CD4-positive, alpha-beta T cell treated with Interferon alpha-2 for 1 hour (primary cell): ENCODE measurements at places on chromosomes 2 and 18.
A peak's percentile ranks its signal among the peaks of the same experiment; 100 is the strongest.

GRCh38 chr2:222756951-222757650, 85.6 kb downstream of the MOGAT1 start:
- no peak for DNase-seq

- no peak for DNase-seq
Measured at GRCh38 chr18:41881285-41881684, 73.7 kb upstream of the PIK3C3 start.

DNA sequence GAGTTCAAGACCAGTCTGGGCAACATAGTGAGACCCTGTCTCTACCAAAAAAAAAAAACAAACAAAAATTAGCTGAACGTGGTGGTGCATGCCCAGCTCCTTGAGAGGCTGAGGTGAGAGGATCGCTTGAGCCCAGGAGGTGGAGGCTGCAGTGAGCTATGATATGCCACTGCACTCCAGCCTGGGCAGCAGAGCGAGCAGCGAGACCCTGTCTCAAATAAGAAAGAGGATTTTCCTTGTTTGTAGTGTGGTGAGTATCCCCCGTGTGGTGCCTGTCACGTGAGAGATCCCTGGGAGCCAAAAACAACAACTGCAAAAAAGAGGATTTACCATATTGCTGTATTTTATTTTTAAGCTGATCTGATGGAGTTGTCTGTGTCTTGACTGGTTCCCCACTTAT, 9.2 kb downstream of the EML4 start:
- no peak for DNase-seq

DNA sequence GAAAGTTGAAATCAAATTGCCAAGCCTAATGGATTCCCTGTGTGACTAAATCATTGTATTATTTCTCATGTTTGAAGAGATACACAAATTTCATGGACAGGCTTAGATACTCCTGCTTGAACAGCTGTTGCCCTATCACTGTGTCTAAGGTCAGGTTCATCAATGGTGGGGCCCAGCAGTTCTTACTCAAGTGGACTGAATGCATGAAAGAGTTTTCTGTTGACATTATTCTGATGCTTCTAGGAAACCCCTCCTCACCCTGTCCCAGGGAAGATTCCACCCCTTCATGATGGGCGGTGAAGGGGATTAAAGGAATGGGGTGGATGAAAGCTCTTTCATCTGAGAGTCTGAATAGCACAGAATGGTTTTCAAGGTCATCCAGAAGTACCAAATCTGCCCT, 148.8 kb downstream of the INO80D start:
- no peak for DNase-seq

- DNase-seq, result peak; percentile 45
Measured at GRCh38 chr2:42047488-42048298, at the start of gene PKDCC. Gene PKDCC, plus strand, starts transcription at chr2:42048021. Its CDS starts 179 bp downstream, at chr2:42048200.

- DNase-seq, result no peak
Measured at GRCh38 chr2:175879679-175880078, 122.4 kb downstream of the LNPK start.

DNA sequence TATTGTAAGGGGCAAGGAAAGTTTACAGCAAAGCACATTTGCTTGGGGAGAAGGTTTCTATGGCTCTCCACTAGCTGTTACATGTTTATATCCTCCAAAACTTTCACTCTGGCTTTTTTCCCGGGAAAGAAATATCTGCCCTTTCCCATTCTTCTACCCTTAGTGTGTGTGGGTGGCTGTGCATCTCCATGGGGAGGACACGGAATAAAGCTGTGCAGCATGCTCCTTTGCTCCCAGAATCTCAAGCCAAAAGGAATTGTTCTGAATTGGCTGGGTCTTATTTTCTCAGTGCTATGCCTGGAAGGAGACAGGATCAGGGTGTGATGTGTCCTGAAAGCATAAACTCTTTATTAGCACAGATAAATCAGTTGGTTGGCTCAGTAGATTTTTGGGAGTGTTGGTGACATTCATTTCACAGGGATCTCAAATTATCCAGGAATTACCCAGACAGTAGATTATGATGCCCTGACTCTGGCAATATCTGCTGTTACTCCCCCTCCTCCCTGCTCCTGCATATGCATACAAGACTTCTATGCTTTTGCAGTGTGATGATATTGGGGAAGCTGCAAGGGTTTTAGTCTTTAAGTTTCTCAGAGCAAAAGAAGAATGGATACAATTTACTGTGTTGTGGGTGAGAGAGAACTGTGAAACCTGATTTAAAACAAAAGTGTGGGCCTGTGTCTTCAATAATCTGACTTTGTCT, 63.1 kb downstream of the PARD3B start:
- no peak for DNase-seq

DNA sequence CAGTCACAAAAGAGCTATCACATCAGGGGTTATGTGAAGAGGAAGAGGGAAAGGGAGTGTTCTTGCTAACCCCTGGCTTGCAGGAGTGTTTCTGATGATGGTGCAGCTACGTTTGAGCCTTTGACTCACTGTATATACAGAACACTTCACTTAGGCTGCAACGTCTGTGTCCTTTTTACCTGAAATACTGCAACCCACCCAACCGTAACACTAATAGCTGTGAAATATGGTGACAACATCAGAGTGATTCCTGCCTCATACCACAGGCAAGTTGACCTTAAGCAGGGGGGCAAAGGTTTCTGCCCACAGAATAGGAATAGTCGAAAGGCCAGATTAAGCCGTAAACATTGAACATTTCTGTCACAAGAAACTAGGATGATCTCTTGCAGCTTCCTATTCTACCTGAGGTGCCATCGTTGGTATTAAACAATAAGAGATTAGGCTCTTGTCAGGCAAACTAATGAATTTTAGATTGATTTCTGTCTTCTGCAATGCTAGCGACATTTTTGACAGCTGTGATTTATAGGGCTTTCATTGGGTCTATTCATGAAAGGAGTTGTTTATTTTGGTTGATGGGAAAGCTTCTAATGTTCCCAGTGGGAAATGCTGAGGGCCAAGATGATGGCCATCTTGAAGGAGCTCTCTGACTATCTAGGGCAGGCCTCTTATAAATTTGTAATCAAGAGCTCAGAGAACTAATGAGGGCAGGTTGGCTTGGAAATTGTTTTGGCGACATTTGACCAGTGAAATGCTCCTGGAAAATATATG, 316.8 kb downstream of the PIK3C3 start:
- DNase-seq, result no peak

DNA sequence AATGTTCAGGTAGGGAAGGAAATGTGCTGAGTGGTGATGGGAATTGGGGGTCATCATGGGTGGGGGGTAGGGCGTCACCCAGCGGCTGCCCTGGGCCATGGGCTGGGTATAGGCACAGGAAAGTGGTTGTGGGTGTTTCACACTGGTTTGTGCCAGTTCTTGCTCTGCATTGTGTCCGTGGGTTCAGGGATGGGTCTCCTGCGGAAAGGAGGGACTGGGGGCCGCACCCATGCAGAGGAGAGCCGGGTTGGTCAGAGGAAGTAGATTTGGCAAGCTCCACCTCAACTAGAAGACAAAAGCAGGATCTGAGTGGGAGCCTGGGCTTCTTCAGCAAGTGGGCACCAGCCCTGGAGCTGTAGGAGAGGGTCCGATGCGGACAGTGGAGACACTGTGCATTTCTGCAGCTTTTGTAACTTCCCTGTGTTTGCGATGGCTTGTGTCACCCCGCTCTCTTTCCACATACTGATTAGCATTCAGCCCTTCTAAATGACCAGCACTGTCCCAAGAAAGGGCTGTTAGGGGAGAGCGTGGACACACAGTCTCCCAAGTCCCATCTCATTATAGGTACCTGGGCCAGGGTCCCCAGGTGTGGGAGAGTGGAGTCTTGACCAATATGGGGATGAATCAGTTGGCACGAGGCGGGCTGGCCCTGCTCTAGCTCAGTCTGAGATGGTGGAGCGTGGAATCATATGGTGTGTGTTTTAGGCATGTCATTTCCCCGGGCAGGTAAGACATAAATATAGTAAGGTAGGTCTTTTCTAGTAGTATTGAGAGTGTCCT, 67.2 kb downstream of the LRRFIP1 start:
- DNase-seq, result peak; percentile 64

- no peak for DNase-seq
Measured at GRCh38 chr2:226932443-226932842, 96.6 kb downstream of the RHBDD1 start.

- DNase-seq, result no peak
Measured at GRCh38 chr2:48264627-48265026, 265.3 kb upstream of the STON1 start.

GRCh38 chr2:213229814-213230213, 54.5 kb upstream of the SPAG16 start:
- DNase-seq, result no peak

DNA sequence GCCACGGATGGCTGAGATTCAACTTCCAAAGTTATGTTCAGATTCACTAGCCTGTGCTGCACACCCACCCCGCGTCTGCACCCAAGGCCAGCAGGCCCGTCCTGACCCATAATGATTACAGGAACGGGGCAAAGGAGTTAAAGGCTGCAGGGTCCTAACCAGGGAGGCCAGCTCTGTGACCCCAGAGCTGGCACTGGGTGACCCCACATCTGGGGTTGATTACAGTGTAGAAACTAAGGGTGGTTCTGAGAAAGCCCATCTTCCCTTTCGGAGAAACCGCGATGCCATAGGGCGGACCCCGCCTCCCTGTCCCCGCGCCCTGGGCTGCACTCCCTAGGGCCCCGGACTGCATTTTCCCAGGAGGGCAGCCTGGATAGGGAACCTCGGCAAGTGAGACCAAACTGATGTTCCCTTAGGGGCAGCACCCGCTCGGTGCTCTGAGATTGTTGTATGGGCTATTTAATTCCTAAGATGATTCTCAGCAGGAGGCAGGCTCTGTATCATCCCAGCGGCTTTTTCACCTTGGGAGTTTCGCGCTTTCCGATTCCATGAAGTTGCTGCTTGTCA, 2.2 kb upstream of the GPR148 start:
- DNase-seq, result peak; percentile 7
